DND-41 (cell line): ENCODE measurements at places on chromosomes 2 and 18.

- no peak for DNase-seq
These were observed 323.4 kb upstream of the RBMS1 start for GRCh38 chr2:160816916-160817499.

DNA sequence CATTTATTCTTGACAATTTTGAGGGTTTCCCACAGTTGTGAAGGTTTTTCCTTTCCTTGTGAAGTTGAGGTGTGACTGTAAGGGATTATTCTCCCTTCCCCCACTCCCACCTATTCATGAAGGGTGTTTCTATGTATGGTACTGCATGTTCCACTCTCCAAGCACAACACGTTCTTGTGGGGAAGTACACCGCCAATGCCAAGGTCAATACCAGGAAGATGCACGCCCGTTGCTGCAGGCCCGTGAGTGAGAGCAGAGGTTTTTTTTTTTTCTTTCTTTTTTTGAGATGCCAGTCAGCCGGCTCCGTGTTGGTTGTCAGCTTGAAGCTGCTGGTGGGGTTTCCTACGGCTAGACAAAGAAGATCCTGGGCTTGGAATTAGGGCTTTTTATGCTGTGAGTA is 38.6 kb upstream of the EPHA4 start:
- no peak for DNase-seq

- no peak for DNase-seq
These were observed 31.1 kb upstream of the PPP1R1C start for GRCh38 chr2:181954538-181954883.

GRCh38 chr2:160993654-160994061 is 166.6 kb upstream of the TANK start:
- no peak for DNase-seq

GRCh38 chr2:46699934-46700256 is 215.7 kb downstream of the MCFD2 start:
- DNase-seq, result peak; percentile 47

DNA sequence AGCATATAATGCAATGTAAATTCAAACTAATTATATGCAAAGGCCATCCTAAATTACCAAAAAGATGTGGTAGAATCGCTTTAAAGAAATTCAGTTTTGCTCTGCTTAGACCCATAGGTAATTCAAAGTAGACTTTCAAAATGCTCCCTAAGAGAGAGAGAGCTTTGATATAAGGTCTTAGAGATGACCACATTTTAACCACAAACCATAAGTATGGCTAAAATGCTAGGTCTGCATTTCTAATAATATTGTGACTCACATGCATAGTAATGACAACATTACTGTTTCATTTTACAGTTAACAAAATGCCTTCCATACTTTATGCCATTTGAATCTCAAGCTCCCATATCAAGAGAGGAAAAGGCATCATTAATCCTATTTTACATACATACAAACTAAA is 144.5 kb downstream of the RAD51AP2 start:
- DNase-seq, result no peak

- DNase-seq, result no peak
These were observed 39.8 kb downstream of the PIAS2 start for GRCh38 chr18:46877329-46877987.

DNA sequence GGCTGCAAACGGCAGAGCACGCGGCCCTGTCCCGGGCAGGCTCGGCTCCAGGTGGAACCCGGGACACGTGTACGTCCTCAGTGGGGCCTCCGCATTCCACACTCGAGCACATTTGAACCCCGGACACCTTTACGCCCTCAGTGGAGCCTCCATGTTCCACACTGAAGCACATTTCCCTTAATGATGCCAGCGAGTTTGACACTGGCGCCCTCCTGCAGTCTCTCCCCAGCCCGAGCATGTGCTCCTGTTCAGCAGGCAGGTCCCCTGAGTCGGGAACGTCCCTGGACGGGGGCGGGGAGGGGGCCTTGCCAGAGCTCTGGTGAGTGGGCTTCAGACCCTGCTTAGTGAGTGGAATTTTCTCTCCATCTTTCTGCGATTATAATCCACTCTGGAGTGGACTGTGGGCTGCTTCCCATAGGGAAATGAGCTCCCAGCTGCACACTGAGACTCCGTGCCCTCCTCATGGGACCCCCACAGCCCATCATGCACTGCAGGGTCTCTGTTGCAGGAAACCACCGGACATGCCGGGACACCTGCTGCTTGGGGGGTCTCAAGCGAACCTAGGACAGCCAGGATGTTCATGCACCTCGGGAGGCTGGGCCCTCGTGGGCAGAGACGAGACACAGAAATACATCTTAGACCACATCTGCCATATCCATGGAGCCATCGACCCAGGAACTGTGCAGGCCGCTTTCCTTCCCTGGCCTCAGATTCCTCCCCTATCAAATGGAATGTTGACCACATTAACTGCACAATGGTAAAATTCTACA is 70.3 kb upstream of the SNTG2 start:
- peak; percentile 2 for DNase-seq

DNA sequence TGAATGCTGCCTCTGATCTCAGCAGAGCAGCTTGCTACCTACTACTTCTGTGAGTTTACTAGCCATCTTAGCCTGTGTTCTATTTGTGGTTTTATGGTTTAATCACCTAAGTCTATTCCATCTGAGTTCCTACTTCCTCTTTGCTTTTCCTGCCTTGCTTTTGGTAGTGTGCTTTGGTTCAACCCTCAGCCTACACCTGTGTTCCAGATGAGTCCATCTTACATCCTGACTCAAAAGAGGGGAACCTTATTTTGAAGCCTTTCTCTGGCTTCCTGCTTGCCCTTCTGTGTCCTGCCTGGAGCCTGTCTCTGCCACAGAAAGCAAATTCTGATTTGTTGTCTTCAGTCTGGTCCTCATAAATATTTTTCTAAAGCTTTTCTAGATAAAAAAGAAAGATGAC is 530.3 kb upstream of the MEX3C start:
- no peak for DNase-seq

GRCh38 chr2:183035954-183036669 is 2.1 kb downstream of the NCKAP1 start:
- peak; percentile 9 for DNase-seq

DNA sequence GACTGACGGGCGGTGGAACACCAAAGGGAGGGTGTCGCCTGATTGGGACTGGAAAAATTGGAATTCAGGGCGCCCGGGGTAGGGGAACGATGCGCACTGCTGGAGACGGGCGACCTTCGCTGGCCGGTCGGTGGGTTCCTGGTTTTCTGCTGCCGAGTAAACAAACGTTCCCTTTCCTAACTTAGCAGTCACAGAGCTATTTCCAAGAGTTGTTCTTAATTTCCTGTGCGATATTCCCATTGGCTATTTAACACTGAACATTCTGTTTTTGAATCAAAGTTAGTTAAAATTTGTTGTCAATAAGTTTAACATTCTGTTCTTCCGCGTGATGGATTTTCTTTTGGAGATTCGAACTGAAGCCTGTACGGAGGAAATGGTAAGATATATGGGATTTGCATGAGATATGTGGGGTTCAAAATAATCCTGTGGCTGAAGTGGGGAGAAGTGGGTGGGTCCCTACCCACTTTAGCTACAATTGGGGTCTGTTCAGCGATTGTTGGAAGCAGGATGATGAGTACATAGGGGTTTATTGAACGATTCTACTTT is 862 bp downstream of the C18orf54 start:
- DNase-seq, result no peak

- DNase-seq, result no peak
These were observed 44.2 kb upstream of the VPS54 start for GRCh38 chr2:64063454-64063853.

GRCh38 chr2:117232305-117232704 is 582.2 kb upstream of the DDX18 start:
- no peak for DNase-seq

DNA sequence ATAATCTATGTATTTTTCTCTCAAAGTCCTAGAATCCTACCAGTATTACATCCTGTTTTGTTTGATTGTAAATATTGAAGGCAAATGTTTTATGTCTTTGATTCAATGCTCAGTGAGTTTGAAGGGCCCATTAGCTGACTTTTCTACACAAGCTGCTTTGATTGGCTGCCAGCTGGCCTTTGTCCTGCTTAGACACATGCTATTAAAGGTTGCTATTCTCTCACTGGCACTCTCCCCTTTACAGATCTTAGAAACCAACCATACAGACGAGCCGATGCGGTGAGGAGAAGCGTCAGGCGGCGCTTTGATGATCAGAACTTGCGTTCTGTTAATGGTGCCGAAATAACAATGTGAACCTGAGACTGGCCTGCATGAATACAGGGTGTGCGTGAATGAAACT is 69.7 kb downstream of the PRPF40A start:
- DNase-seq, result no peak

DNA sequence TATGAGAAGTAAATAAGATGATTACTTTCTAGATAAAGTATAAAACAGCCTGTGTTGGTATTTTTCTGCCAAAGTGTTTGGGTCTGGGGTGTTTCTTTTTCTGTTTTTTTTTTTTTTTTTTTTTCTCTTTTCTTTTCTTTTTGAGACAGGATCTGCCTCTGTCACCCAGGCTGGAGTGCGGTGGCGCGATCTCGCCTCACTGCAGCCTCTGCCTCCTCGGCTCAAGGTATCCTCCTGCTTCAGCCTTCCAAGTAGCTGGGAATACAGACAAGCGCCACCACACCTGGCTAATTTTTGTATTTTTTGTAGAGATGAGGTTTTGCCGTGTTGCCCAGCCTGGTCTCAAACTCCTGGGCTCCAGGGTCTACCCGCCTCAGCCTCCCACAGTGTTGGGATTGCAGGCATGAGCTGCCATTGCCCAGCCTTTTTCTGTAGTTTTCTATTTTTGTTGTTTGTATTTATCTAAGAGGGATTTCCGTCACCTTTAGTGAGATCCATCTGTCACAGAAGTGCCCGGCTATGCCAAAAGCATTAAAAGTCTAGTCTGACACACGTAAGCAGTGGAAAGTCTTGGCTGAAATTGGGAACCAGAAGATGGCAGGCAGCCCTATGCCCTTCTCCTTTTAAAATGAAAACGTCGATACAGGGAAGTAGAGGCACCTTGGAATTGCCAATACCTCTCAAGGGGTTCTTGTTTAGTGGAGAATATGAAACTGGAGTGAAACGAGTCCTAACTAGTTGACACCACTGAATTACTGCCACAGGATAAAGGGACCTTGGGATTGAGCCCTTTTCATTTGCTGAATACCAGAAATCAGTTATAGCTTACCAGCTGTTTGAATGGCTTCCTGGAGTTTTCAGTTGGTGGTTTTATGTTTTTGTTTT is 14.0 kb downstream of the UGP2 start:
- DNase-seq, result peak; percentile 69

DNA sequence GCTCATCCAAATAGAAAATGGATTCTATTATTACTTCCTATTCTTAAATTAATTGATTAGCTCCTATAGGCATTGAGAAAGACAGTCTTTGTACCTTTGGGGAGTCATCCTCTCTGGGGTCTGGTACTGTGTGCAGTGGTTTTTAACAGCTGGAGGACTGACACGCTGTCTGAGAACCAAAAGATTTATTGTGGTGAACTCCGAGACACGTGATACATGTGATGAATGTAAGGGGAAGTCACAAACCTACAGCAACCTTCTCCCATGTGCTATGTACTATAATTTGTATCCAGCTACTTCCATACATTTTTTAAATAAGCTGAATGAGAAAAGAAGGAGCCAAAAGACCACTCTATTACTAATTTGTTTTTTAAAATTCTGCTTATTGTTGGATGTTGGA is 133.7 kb downstream of the GALNT3 start:
- no peak for DNase-seq

- DNase-seq, result no peak
These were observed 8.6 kb downstream of the CABLES1 start for GRCh38 chr18:23143815-23144261.

DNA sequence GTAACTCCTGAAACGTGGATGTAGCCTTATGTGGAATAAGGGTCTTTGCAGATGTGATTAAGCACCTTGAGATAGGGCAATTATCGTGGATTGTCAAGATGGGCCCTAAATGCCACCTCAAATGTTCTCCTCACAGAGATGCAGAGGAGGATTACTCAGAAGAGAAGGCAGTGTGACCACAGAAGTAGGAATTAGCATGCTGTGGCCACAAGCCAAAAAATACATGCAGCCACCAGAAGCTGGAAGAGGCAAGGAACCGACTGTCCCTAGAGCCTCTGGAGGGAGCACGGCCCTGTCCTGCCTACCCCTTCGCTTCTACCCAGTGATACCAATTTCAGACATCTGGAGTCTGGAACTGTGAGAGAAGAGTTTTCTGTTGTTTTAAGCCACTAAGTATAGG is 47.3 kb upstream of the MGAT5 start:
- DNase-seq, result no peak

- no peak for DNase-seq
These were observed 91.3 kb downstream of the FAM117B start for GRCh38 chr2:202726070-202726469.

- DNase-seq, result no peak
These were observed 118.4 kb downstream of the BCL2L11 start for GRCh38 chr2:111239107-111239506.

DNA sequence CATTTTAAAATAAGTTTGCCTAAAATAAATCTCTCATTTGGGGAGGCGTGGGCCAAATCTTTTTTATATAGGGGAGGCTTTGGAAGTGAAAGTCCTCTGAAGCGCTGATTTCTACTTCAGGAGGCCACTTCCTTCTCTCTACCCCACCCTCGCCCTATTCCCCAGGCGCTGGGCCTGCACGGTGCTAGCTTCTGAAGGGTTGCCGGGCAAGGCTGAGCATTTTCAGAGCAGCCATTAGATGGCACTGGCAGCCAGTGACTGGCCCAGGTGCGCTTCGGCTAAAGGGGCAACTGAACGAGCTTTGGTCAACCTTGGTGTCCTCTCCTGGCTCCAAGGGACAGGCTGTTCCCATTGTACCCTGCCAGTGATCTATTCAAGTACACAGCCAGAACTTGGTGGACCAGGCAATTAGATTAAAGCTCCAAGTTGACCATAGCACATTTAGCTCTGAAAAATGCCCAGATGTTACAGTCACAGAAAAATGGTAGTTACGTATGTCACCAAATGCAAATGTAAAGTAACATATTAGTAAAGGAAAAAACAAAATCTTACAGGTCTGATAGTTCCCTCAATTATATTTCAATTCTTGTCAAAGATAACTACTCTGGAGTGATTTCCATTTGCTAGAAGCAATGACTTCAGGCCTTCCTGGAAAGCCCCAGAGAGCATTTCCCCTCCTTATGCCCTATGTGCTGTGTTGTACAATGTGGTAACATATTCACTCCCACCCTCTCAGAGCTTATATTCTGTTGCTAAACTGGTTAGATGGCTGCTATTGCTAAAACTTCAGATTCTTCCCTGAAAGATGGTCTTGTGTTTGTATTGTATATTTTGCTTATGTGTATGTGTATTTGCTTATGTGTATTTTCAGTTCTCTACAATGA is 2.1 kb downstream of the POMC start:
- DNase-seq, result peak; percentile 43

DNA sequence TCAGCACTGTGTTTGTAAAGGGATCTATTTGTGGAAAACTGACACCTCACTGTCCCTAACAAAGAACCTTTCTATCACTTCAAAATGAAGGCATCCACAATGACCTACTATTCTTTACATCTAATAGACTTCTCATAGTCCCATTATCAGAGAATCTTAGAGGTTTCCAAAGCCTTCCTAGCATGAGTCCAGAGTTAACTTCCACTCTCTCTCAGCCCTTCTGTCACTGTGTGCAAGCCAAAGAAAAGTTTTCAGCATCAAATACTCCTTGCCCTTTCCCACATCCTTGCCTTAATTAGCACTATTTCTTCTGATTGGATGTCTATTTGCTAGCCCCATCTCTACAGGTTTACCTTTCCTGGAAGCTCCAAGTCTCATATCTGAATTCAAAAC is 178.5 kb downstream of the ERBB4 start:
- DNase-seq, result no peak
